ENCODE measurements at places on chromosomes 6 and 20.

DNA sequence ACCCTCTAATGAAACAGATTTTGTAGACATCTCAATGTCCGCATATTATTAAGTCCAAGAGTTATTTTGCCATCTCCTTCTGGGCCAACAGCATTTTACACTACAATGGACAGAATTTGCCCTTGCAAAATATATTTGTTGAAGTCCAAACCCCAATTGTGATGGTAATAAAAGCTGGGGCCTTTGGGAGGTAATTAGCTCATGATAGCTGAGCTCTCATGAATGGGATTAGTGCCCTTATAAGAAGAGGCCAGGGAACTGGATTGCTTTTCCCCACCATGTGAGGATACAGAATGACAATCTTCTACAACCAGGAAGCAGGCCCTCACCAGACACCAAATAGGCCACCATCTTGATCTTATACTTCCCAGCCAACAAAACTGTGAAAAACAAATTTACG, 44.9 kb upstream of the MTRF1L start:
- no peak for DNase-seq

- DNase-seq, result no peak
Measured at GRCh38 chr20:62576815-62577489, 65.4 kb upstream of the SLCO4A1 start.

DNA sequence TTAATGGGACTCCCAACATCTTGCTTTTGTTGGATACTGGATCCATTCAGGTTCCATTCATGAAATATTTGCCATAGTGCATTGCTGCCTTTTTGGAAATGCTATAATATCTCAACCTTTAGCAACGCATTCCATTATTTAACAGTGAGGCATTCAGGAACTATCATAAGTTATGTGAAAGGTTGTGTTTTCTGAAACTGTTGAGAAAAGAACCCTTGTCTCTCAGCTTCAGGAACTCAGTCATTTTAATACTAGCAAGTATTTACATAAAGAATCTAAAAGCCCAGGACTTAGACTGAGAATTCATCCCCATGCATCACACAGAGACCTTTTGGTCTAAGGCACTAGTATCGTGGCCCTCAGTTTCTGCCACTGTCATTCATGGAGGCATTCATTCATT, 24.9 kb upstream of the SASH1 start:
- no peak for DNase-seq

DNA sequence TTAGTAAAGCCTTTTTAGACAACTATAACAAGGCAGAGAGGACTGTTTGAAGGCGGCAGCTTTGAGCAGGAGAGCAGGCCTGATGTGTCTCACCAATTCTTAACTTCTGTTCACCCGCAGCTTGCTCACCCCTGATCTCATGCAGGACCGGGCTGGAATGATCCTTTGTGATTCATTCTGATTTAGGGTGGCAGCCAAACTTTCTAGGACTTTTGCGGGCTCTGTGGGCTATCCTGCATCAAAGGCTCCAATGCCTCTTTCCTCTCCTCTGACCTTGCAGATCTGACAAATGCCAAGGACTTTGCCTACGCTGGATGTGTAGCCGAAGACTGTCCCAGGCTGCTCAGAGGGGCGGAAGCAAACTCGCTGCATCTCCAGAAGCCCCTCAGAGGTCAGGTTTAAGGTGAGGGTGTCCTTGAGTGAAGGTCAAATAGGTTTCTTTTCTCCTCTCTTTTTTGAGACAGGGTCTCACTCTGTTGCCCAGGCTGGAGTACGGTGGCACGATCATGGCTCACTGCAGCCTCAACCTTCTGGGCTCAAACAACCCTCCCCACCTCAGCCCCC, 72.3 kb downstream of the VEGFA start:
- no peak for DNase-seq

DNA sequence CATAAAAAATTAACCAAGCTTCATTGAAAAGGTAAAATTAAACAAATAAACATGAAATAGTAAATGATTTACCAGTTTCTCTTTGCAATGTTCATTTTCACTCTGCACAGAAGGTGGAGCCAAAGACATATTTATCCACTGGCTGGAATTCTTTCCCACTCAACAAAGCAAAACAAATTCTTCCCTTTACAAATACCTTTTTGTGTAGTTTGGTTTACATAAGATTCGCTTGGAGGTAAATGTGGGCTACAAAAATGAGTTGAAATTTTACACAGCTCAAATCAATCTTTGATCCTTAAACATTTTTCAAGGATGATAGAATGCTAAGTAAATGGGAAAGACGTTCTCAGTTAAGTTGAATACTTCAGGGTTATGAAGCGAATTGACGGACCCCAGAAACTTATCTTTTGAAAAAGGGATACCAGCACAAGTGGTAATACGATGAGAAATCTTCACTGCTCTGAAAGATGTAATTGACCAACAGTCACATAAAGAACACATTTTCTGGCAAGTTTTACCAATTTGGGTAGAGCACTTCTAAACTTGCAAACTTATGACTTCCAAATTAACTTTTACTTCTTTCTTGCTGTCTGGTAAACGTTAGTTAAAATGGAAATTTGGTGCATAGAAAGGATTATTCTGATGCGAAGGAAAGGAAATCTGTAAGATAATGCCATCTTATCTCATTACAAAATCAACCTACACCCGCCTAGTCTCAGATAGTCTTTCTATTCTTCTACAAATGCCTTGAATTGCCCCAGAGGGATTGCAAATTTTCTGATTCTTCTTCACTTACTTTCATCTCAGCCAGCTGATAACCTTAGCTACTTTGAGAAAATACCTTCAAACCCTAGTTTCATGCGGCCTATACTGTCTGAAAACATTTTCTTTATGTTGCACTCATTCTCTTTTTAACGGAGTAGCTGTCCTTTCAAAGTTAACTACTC, 4.7 kb upstream of the GJA1 start:
- DNase-seq, result no peak

GRCh38 chr20:38985603-38986170, 23.5 kb downstream of the DHX35 start:
- no peak for DNase-seq

DNA sequence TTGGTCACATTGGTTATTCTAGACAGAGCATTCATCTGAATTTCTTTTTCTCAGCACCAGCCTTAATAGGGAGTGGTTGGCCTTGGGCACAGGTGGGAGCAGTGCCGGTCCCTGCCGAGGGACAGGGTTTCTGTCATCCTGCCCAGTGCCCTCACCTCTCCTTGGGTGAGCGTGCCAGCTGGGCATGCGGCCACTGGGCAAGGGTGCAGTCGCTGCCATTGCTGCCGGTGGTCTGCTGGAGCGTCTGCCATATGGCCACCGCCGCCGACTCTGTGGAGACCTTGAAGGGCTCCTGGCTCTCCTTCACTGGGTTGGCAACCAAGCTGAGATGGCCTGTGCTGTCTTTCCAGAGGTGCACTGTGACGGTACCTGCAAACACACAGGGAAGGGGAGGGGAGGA, 16.4 kb upstream of the UQCC2 start:
- no peak for DNase-seq
